ENCODE measurements at places on chromosomes 7 and 10.

- DNase-seq, result no peak
These were observed 47.8 kb downstream of the PHF14 start for GRCh38 chr7:11021468-11021867.

- no peak for DNase-seq
These were observed 96.8 kb upstream of the SAMD8 start for GRCh38 chr10:75014516-75015230.

GRCh38 chr10:101331956-101332355 lies 22.0 kb upstream of the BTRC start:
- DNase-seq, result no peak

GRCh38 chr7:47370461-47371042 lies 211.4 kb downstream of the TNS3 start:
- DNase-seq, result no peak

GRCh38 chr10:117616179-117616578 lies 73.6 kb downstream of the EMX2 start:
- DNase-seq, result no peak

Measured in activated T-helper 9 cell treated with anti-CD3 and anti-CD28 coated beads, Interleukin-2, amount 50 U/mL, for 16 hours (primary cell).